ENCODE measurements at places on chromosomes 5 and 9. TPM values are rescaled to one million over a fixed set of nuclear protein-coding genes. Genes with fewer than 3 reads are reported as not detected.

Gene WNT8A
- not detected for polyA plus RNA-seq

- DNase-seq: no peak
Observed at GRCh38 chr5:112933651-112934365, 11.8 kb upstream of the REEP5 start.

- no peak for DNase-seq
Observed at GRCh38 chr9:4126996-4127395, 172.9 kb downstream of the GLIS3 start.

GRCh38 chr5:119021149-119021732, 32.9 kb upstream of the DTWD2 start:
- no peak for DNase-seq

DNA sequence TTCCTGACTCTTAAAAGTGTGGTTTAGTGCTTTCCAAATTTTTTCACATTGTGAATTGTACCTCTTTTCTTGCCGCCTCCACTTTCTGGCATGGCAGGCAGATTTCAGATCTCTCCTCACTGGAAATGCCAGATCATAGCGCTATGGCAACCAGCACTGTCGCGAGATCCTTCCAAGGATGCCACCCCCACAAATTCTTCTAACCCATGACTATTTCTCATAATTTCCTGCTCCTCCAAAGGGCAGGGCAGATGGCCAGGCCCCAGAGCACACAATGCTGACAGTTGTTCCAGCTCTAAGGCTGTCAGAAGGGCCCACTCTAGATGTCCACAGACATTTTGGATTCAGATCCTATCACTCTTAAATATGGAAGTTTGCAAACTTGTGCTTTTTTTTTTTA, 446.2 kb upstream of the RIOK2 start:
- DNase-seq: no peak

DNA sequence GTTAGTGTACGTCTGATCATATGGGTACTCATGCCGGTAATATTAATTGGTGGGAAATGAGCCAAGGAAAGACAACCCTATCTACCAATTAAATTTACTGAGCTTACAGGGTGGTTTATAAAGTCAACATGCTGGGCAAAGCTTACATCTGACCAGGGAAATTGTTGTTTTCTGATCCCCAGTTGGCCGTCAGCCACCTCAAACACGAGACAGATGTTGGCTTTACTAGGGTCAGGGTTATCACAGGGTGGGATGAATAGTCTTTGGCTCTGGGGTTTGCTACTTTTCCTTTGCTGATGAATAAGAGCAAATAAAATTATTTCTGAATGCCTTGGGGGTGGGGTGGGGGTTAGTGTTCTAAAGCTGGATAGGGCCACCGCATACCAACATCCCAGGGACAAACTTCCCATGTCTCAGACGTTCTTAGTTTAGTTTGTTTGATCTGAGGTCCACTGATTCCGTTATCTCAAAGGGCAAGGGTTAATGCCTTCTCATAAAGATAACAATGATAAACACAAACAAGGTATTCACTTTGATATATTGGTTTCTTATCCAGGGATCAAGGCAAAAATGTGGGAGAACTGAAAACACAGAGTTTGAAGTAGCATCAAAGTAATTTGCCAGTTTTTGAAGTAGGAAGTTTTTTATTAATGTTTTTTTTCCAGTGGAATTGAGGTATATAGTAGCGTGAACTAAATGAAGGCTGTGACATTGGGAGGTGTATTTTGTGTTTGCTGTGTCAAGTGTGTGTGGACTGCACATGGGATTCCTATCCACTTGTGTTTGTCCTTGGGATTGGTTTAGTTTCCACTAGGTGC, 109.1 kb upstream of the RPS23 start:
- no peak for DNase-seq

DNA sequence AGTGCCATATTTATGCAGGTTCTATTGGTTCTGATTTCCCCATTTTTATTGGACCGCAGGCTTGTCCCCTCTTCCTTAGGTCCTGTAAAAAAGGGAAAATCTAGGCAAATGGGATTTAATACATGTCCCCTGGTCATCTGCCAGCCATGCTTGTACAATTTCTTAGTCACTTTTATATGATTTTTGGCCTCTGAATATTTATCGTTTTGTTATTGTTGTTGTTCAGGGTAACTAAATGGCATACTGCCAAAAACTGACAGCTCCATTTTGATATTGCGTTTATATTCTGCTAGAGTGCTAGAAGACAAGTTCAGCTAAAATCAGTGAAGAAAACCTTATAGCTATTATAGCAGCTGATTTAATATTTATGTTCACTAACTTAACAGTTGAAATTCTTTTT, 770.2 kb upstream of the FAM174A start:
- DNase-seq: peak; percentile 13

- no peak for DNase-seq
Observed at GRCh38 chr9:112286926-112287325, 46.5 kb downstream of the PTBP3 start.

Measured in forelimb muscle (tissue), 1 donor.